Naive thymus-derived CD4-positive, alpha-beta T cell (primary cell): ENCODE measurements at places on chromosomes 4 and X.

- no peak for DNase-seq
These were observed 195.7 kb upstream of the TBL1X start for GRCh38 chrX:9269134-9269533.

- no peak for DNase-seq
These were observed 502.1 kb upstream of the NR3C2 start for GRCh38 chr4:148944136-148944838.

- DNase-seq = no peak
These were observed 78.5 kb downstream of the MSN start for GRCh38 chrX:65745992-65746391.

GRCh38 chr4:111595456-111595855 lies 549.8 kb upstream of the FAM241A start:
- no peak for DNase-seq

GRCh38 chr4:136203199-136203598 lies 1329.1 kb downstream of the PCDH18 start:
- DNase-seq = no peak

- DNase-seq = peak; percentile 26
These were observed 11.8 kb upstream of the HSD17B10 start for GRCh38 chrX:53445977-53446376.

GRCh38 chr4:180674619-180675358 lies 1568.4 kb upstream of the TENM3 start:
- no peak for DNase-seq

- no peak for DNase-seq
These were observed 472.7 kb upstream of the MAGEB18 start for GRCh38 chrX:25665431-25665830.

DNA sequence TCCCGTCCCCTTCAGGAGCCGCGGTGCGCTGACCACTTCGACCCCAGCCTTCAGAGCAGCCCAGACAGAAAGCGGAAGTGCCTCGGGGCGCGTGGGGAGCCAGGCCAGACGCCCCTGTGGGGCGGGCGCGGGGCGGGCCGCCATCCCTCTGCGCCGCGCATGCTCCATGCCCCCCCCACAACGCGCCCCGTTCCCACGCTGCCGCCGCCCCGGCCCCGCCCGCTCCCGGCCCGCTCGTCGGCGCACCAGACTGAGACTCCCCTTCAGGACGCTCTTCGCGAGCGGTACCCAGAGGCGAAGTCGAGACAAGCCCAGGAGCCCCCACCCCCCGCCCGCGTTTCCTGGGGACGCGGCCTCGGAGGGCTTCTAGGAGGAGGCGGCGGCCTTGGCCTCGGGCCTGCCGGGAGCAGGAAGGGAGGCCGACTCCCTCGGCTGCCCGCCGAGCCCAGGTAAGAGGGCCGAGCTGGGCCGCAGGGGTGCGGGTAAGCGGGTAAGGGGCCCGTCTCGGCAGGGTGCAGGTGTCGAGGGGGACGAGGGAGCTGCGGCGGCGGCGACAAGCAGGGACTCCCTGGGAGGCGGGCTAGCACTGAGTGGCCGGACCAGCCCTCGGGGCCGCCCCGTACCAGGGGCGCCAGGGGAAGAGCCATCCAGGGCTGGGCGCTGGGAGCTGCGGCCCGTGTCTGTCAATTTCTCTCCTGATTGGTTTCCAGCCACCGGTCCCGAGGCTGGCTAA lies at the start of gene ZFP92:
Gene ZFP92, plus strand, starts transcription at position 218 of the 733 bp plus-strand sequence. CDS start 6,851 bp downstream, outside the sequence.
- peak; percentile 16 for DNase-seq

- DNase-seq = no peak
These were observed 44.5 kb upstream of the TRIM2 start for GRCh38 chr4:153159728-153160221.

- DNase-seq = no peak
These were observed 22.1 kb downstream of the ABLIM2 start for GRCh38 chr4:8136529-8136928.

- no peak for DNase-seq
These were observed 173.9 kb upstream of the CENPE start for GRCh38 chr4:103372002-103372558.

- no peak for DNase-seq
These were observed 1957.0 kb upstream of the AGA start for GRCh38 chr4:179399054-179399782.

GRCh38 chrX:153882086-153882498 lies 3.9 kb downstream of the L1CAM start:
- DNase-seq = no peak

DNA sequence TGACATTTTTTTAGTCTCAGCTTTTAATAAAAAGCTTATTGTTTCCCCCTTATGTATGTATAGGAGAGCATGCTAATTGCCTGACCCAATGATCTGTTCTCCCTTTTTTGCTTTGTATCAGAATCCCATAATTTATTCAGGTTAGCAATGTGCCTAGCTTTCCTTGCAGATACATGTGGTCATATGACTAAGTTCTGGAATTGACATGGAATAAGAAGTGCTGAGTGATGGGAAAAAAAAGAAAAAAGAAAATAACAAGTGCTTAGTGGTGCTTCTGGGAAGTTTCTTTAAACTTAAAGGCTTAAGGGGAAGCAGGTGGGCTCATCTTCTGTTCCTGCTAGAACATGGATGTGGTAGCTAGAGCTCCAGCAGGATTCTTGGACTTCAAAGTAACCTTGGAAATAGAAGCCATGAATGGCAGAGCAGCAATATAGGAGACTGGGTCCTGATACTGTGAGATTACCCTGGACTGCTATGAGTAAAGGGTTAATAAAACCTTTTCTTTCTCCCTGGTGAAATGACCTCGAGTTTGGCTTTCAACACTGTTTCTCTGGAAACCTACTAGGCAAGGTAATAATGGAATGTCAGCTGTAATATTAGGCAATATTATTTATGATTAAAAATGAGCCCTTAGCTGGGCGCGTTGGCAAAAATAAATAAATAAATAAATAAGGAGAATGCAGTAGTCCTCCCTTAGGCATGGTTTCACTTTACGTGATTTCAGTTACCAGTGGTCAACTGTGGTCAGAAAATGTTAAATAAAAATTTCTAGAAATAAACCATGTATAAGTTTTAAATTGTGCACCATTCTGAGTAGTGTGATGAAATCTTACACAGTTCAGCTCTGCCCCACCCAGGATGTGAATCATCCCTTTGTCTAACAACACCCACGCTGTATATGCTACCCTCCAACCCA lies 16.7 kb upstream of the RBM41 start:
- DNase-seq = no peak

DNA sequence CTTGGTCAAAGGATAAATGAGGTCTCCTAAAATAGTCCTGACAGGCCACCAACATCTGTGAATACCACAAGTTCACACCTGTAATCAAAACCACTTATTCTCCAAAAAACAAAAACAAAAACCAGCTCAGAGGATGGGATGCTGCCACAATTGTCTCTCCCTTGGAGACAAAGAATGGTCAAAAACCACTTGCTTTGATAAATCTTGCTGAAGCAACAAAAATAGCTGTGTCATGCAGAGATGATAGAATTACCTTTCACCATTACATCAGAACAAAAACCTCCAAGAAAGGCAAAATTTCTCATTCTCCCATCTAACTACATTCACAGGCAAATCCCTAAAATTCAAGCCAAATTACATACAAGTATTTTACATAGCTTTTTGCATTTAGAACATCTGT lies 180.4 kb downstream of the MAML3 start:
- no peak for DNase-seq

- no peak for DNase-seq
These were observed 140.8 kb upstream of the PGRMC2 start for GRCh38 chr4:128428397-128428796.

DNA sequence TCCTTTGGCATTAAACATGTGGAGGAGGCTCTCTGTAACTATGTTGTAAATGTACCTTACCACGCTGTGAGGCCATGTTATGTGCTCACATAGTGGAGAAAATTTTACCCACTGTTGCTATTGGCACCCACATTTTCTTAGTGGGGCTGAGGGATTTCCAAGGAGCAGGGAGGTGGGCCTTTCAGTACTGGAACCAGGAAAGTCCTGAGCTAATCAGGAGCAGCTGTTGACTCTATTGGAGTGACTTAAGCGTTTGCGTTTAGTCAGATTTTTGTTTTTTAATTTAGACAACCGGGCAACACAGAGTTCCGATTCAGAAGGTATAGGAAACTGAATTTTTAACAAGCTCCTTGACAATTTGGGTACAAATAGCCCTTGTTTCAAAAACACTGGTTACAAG lies 30.7 kb upstream of the WDR17 start:
- DNase-seq = no peak

- DNase-seq = no peak
These were observed 13.1 kb upstream of the BANK1 start for GRCh38 chr4:101777431-101777830.

- DNase-seq = no peak
These were observed 10.6 kb upstream of the ATXN3L start for GRCh38 chrX:13330446-13330845.

DNA sequence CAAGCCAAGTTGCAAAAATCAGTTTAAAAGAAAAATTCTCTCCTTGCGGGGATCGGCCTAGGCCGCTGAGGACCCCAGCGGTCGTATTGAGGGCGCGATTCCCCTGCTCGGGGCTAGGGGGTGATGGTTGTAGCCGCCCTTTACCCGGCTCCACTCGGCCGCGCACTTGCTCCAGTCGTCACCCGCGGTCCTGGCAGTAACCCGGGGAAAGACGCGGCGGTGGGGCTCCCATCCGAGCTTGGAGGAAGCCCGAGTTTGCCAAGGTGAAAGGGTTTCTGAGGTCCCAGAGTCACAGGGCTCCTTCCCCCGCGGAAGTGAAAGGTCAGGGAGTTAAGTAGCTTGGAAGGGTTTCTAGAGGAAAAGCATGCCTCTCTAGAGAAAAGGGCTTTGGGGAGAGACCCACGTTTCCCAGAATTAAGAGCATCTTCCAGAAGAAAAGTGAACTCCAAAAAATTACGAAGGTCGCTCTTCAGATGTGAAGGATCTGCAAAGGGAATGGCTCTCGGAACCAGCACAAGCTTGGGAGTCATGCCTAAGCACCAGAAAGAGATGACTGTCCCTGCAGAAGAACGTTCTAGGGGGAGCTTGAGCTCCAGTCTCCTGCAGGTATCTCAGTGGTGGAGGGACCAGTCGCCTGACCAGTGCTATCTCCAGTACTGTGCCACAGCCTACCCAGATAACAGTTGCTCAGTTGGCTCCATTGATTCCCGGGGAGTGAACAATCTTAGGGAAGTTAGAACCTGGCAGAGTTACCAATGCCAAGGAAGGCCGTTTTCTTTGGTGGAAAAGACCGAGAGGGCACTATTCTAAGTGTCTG lies 875 bp downstream of the LAP3 start:
- no peak for DNase-seq

DNA sequence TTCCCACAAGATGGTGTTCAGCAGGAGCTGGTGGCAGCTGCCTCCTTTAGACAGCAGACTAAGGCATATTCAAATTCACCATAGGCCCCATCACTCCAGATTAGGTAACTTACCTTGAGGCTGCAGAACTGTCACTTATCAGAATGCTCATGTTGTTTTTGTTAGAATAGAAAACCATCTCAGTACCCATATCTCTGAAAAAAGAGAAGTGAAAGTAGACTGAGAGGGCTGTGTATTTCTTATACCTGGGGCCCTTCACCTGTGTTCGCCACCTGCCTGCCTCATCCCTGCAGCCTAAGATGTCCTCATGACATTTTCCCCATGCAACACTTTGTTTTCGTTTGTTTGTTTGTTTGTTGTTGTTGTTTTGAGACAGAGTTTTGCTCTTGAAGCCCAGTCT lies 32.9 kb upstream of the SPRY1 start:
- DNase-seq = no peak

DNA sequence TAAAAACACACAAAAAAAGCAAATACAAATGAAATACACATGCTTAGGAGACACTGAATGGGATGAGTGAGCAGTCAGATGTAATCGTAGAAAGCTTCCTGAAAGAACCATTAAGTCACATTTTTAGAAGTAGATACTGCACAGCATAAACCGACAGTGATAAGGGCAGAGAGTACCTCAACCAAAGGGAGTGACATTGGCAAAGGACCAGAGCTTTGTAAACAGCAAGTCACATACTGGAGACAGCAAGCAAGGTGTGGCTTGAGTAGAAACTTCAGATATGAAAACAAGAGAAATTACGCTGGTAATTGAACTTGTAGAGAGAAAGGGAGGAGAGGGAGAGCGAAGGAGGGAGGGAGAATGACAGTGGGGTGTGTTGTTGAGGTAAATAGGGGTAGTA lies 92.0 kb downstream of the CHRDL1 start:
- DNase-seq = no peak

GRCh38 chr4:134027931-134028330 lies 173.7 kb downstream of the PABPC4L start:
- no peak for DNase-seq

GRCh38 chr4:16652732-16653305 lies 245.6 kb downstream of the LDB2 start:
- DNase-seq = no peak

GRCh38 chr4:168337550-168337940 lies 19.0 kb upstream of the DDX60 start:
- no peak for DNase-seq

DNA sequence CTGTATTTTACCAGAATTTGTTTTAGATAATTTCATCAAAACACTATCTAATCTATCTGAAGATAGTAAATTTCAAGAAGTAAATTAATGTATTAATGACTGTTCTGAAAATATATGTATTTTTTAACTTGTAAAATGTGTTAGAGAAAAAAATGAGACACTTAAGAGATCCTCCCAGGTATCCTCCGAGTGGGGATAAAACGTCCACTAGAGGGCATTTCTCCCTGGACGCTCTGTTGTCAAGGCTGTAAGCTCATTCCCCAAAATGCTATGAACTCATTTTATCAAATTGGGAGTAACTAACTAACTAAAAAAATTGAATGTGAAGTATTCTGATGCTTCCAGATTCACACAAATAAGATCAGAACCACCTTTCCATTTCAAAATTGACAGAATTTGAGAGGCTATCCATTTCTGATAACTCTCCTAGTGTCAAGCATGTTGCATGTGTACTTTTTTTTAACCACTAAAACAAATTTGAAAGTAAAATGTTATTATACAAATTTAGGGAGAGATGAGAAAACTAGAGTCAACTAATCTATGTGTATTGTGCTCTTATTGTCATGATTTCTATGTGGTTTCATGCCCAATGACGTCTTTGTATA lies 337.3 kb upstream of the HS3ST1 start:
- DNase-seq = no peak

DNA sequence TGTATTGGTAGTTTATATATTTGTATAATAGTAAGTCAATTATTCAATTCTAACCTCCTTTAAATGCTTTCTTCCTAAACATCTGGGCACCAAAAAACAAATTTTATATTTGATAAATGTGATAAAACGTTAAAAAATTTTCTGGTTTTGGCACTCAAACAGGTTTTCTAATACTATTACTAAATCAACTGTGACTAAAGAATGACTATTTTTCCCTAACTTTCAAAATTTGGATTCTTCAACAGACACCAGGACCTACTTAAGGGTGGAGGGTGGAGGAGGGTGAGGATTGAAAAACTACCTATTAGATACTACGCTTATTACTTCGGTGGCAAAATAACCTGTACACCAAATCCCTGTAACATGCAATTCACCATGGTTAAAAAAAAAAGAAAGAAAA lies 555.5 kb downstream of the IL15 start:
- DNase-seq = no peak

DNA sequence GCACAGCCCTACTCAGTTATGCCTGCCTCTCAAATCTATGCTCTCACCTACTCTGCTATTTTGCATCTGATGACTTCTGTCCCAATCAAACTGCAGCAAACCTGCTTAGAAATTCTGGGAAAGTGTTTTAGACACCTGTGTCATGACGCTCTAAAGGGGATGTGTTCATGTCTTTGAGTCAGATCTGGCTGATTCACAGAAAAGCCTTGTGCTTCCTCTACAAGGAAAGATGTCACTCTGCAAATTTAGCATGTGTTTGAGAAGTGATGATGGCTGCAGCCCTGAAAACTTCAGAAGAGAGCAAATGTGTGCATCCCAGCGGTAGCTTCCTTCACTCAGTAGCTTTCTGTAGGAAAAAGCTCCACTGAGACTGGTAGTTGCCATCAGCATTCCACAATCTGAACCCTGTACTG lies 235.4 kb downstream of the MGST2 start:
- DNase-seq = no peak
